ENCODE measurements at places on chromosomes 16 and 17.

- DNase-seq: no peak
Observed at GRCh38 chr16:70579248-70579647, 55.6 kb downstream of the SF3B3 start.

DNA sequence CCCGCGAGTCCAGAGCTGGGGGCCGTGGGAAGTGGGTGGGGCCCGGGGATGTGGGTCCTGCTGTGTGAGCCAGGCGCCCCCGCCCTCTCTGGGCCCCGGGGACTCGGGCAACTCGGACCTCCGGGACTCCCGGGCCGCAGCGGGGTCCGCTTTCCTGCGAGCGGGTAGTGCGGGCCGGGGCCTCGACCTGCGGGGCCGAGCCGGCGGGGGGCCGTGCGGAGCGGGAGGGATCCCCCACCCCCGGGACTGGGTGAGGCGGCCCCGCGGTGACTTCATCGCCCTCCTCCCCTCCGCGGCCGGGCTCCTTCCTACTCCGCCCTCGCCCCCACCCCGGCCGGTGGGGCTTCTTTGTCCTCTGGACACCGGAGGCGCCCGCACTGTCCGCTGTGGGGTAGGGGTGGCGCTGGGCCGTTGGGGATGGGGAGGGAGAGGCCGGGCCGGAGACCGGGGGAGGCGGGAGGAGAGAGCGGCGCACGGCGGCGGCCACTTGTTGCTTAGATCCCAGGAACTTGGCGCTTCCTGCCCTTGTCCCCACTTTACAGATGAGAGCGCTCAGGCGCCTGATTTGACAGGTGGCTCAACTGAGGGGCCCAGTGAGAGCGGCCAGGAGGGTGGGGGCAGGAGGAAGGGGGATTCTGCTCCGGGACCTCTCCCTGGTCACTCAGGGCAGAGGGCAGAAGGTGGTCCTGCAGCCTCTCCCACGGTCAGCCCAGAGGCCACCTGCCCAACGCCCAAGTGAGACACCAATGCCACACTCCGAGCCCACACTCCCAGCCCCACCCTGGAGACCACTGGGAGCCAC lies 874 bp downstream of the CMTM3 start:
- DNase-seq: no peak

- no peak for DNase-seq
Observed at GRCh38 chr17:4490109-4490591, 8.5 kb upstream of the SPNS2 start.

GRCh38 chr17:82957961-82958561 lies 118.2 kb upstream of the ZNF750 start:
- no peak for DNase-seq

GRCh38 chr16:81583893-81584631 lies 139.5 kb downstream of the CMIP start:
- DNase-seq: no peak

DNA sequence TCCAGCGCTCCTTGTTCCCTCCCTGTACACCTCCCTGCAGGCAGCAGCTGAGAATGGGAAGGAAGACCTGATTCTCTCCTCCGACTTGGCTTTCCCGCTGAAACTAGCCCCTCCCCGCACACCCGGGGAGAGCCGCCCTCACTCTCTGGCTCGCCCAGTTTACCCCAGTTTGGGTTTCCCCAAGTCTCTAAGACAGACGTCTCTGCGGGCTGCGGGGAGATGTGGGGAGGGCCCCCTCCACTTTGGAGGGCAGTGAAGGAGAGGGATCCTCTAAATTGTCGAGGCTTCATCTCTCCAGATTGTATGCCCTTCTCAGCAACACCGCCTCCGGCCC lies 797 bp downstream of the GRB7 start:
- peak; percentile 41 for DNase-seq

DNA sequence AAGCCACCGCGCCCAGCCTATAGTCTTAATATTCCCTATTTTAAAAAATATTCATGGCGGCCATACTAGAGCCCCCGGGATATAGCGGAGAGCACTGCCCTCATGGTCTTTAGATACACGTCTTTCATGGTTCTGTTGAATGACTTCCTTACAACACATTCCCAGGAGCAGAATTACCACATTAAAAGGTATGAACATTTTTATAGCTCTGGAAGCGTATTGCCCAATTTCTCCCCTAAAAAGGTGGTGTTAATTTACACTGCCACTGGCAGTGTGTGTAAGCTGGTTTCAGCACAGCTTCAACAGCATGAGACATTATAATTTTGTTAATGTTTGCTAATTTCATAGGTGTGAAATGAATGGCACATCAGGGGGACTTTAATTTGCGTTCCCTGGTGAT lies 19.0 kb downstream of the C17orf100 start:
- no peak for DNase-seq

GRCh38 chr17:63190821-63191370 lies 224.9 kb downstream of the TANC2 start:
- no peak for DNase-seq

DNA sequence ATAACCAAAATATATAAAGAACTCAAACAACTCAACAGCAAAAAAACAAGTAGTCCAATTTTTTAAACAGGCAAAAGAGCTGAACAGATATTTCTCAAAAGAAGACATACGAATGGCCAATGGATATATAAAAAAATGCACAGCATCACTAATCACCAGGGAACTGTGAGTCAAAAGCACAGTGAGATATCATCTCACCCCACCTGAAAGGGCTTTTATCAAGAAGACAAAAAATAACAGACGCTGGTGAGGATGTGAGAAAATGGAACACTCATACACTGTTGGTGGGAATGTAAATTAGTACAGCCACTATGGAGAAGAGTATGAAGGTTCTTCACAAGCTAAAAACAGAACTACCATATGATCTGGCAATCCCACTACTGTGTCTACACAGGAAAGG lies 7.4 kb downstream of the XYLT1 start:
- no peak for DNase-seq

GRCh38 chr16:86882586-86883280 lies 304.4 kb downstream of the FOXL1 start:
- no peak for DNase-seq

DNA sequence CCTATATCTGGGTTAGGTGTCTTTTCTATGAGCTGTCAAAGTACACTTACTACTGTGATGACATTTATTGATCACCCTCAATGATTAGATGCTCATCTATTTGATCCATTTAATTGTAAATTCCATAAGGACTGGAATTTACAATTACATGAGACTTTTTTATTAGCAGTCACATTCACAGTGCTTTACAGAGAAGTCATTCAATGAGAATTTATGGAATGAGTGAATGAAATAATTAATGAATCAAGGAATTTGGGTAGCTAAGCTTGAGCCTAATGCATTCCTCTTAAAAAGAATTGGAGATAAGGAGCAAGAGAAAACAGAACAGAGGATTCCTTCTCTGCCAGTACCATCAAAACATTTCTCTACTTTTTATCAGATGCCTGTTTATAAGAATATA lies 1437.5 kb upstream of the CDH8 start:
- DNase-seq: no peak

DNA sequence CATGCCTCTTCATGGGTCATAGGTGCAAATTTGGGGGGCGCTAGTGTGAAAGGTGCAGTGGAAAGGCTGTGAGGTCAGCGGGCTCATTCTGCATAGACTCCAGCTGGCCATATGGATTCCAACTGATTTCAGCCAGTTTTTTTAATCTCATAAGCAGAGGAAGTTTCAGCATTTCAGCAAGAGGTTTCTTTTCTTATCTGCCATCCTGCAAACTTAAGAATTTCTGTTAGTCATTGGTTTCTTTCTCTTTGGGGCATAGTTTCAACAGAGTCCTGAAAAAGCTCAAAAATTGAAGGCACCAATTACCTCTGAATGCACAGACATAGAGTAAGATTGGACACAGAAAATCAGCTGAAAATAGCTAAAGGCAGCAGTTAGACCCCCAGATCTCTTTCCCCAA lies 16.2 kb upstream of the ALOX15 start:
- DNase-seq: no peak

GRCh38 chr17:12554251-12554650 lies 111.4 kb upstream of the MYOCD start:
- no peak for DNase-seq

GRCh38 chr16:11327277-11328171 lies 17.7 kb upstream of the RMI2 start:
- DNase-seq: no peak

DNA sequence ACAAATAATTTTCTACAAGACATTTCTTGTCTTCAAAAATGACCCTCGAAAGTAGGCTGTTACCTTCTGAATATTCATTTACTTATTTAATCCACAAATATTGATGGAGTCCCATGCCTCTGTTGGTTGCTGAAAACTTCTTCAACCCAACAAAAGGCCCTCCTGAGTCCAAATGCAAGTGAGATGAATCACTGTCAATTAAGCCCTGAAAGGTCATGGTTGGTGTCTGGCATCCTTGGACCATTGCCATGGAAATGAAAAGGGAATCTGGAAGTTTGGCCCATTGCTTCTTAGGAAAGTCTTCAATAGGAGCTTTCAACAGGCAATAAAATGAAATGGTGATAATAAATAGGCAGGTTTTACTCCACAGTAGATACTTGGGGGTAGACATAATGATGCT lies 364.7 kb upstream of the DYNLRB2 start:
- DNase-seq: no peak

GRCh38 chr17:42124256-42124655 lies 1.7 kb downstream of the HSPB9 start:
- DNase-seq: no peak

GRCh38 chr17:77728871-77729270 lies 229.6 kb upstream of the TNRC6C start:
- no peak for DNase-seq

- DNase-seq: no peak
Observed at GRCh38 chr16:11738742-11739544, 3.7 kb downstream of the TXNDC11 start.

DNA sequence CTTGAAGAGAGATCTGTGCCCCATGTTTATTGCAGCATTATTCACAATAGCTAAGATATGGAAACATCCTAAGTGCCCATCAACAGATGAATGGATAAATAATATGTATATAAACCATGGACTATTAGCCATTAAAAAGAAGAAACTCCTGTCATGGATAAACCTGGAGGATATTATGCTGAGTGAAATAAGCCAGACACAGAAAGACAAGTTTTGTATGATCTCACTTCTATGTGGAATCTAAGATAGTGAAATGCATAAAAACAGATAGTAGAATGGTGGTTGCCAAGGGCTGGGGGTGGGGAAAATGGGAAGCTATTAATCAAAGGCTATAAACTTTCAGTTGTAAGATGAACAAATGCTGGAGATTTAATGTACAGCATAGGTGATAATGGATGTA lies 19.9 kb upstream of the HEATR6 start:
- no peak for DNase-seq

DNA sequence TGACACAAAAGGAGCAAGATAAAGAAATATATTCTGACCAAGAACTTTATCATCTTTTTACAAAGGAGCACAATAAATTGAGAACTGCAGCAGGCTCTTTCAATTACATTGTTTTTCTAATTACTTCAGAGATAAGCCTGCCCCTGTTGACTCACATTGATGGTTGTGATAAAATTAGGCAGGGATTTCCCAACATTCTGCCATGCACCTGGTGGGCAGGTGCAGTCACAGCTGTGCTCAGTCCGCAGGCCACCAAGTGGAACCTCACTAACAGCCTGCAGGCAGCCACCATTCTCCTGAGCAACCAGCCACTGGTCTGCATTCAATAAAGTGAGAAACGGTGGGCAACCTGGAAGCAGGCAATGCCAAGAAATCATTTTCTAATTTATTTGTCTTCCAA lies 5.1 kb downstream of the FANCA start:
- peak; percentile 35 for DNase-seq

- no peak for DNase-seq
Observed at GRCh38 chr17:17924857-17925250, 47.3 kb downstream of the TOM1L2 start.

DNA sequence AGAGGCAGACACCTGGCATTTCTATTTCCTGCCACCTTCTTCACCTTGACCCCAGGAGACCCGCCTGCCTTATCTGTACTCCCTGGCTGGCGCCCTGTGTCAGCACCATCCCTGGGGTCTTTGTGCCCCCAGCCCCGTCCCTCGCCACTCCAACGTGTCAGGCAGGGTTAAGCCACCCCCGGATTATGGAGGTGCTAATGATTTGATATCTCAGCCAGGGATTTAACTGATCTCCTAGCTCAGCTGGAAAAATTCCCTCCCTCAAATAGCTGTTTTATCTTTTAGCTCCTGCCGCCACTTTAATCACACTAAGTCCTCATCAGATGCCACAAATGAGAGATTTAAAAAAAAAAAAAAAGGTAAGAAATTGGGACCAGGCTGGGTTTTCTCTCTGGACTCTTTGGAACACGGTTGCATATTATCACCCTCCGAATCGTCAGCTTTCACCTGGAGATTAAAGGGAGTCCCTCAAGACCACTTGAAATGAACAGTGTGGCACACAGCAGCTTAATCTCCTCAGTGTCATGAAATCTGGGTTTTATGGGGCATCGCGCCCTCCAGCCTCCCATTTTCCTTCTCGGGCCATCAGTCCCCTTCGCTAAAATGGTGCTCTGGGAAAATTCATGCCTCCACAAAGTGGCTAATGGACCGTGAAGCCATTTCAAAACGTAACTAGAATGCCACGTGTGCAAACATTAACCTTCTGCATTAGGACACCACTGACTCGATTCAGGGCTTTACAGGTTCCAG lies 26.2 kb upstream of the WFDC1 start:
- DNase-seq: no peak

DNA sequence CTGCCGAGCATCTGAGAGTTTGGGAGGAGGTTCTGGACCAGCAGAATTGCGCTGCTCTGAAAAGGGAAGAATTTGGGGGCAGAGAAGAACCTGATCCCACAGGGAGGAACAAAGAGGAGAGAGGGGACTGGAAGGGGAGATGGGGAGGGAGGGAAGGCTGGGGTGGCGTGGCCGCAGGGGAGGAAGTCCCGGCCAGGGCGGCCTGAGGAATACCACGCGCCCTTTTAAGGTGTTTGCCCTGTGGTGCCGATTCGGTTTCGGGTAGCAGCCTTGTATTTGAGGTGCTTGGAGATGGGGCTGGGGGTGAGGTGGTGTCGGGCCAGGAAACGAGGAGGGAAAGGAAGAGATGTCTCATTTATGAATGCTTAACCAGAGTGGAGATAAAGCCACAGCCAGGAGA lies 51.3 kb downstream of the AKAP1 start:
- DNase-seq: no peak

DNA sequence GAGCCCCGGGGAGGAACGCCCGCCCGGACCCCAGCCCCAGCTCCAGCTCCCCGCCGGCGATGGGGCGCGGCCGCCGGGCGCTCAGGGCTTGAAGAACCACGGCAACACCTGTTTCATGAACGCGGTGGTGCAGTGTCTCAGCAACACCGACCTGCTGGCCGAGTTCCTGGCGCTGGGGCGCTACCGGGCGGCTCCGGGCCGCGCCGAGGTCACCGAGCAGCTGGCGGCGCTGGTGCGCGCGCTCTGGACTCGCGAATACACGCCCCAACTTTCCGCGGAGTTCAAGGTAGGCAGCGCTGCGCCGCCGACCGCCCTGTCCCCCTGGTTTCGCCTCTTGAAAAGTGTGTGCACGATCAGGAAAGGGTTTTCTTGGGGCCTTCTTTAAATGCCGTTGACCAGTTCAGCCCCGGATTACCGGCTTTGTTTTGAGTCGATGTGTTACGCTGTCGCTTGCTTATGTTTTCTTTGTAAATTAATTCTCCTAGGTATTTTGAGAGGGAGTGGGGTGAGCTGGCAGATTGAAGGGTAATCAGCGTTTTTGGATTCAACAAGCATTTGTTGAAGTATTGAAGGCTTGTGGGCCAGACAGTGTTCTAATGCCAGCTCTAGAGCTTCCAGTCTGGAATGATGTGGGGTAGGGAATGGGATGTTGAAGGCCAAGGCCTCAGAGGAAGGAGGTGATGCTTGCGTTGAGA lies 681 bp downstream of the USP43 start:
- DNase-seq: peak; percentile 66
